SJSA1 (cell line): ENCODE measurements at places on chromosomes 3 and 15.
A peak's percentile ranks its signal among the peaks of the same experiment; 100 is the strongest.

- no peak for DNase-seq
These were observed 66.8 kb downstream of the CHL1 start for GRCh38 chr3:263393-263792.

DNA sequence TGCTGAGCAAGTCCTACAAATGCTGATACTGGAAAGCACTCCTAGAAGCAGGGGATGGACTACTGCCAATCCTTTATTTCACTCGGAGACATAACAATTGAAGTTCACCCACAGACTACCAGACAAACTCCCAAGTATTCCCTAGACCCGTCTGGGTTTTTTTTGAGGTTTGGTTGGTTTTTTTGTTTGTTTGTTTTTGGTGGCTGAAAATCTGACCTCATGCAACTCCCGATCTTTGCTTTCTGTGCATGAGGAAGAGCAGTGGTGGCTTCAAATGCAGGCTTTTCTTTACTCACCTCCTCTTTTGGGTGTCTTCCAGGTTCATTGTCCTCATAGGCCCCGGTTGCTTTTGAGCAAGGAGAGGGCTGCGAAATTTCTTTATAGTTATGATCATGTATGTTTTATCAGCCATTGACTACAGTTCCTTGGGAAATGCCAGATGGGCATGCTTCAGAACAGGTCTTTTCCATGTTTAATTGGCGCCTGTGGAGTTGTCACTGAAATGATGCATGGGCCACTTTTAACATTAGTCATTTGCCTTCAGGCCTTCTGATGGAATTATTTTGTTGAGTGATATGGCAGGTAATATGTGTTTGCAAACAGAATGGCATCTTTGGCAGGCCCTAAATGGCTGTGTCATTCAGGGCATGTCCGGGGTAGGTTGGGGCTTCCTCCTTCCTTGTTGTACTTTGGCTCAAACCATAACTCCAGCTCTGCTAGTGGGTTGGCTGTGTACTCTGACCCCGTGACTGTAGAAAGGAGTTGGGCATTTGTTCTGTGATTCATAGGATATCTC lies 81.3 kb upstream of the ZBED2 start:
- DNase-seq = peak; percentile 54

GRCh38 chr3:13414040-13414729 lies 5.9 kb downstream of the NUP210 start:
- DNase-seq = no peak

DNA sequence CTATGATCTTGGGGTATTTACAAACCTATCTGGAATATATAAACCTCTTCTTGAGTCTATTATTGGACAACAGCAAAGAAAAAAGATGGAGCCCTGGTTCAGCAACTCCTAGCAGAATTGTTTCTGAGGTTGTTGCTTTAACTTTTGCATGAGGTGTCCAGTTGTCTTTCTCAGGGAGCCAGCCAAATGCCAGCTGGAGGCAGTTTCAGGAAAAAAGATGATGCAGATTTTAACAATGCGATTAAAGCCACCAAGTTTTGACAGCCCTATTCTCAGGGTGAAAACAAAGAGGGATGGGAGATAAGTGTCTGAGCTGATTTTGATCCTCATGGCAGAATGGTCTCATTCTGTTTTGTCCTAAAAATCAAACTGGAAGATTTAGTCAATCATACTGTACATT lies 181.6 kb upstream of the RASGRP1 start:
- no peak for DNase-seq

GRCh38 chr3:170448584-170448983 lies 29.9 kb downstream of the CLDN11 start:
- DNase-seq = no peak

DNA sequence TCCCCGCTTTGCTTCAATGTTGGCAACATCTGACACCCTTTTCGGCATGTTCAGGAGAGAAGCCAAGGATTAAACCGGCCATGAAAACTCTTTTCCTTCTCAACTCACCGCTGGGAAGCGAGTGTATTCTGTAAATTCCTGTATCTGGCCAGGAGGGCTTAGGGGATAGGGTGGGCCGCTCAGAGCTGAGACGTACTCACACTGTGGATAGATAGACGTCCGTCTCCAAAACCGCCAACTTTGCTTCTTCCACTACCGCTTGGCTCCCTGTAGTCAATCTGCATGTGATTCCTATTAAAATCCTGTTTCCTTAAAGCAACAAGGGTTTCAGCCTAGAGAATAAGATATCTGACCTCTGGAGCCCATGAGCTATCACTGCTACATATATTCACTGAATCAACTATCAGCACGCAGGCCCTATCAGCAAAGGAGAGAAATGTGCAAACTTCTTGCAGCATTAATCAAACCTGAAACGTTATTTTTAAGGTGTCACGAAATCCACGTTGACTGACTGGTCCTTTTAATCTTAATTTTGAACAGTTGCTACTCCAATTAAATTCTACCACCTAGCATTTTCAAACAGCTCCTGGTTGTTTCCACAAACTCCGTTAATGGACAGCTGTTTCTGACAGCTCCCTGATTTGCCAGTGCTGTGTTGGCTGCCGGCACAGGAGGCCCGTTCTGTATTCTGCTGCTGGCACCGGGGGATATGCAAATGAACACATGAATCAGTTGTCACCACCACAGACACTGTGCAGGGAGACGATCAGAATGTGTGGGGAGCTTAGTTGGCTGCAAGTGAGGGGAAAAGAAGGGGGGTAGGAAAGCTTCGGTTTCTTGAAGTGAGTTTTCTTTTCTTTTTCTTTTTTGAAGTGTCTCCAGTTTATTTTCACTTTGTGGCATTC lies 438.9 kb upstream of the ARRDC4 start:
- no peak for DNase-seq
